ENCODE measurements at places on chromosomes 2 and 18. TPM values are rescaled to one million over a fixed set of nuclear protein-coding genes. Genes with fewer than 3 reads are reported as not detected.

The NPC1 gene
- total RNA-seq = 49.3 TPM

The CD8B2 gene
- total RNA-seq = not detected

The HOXD13 gene
- not detected for total RNA-seq

- peak; percentile 35 for ATAC-seq
These were observed 447 bp downstream of the RETSAT start for GRCh38 chr2:85353876-85354285.

GRCh38 chr2:177429688-177430325, 37.2 kb downstream of the AGPS start:
- no peak for ATAC-seq

DNA sequence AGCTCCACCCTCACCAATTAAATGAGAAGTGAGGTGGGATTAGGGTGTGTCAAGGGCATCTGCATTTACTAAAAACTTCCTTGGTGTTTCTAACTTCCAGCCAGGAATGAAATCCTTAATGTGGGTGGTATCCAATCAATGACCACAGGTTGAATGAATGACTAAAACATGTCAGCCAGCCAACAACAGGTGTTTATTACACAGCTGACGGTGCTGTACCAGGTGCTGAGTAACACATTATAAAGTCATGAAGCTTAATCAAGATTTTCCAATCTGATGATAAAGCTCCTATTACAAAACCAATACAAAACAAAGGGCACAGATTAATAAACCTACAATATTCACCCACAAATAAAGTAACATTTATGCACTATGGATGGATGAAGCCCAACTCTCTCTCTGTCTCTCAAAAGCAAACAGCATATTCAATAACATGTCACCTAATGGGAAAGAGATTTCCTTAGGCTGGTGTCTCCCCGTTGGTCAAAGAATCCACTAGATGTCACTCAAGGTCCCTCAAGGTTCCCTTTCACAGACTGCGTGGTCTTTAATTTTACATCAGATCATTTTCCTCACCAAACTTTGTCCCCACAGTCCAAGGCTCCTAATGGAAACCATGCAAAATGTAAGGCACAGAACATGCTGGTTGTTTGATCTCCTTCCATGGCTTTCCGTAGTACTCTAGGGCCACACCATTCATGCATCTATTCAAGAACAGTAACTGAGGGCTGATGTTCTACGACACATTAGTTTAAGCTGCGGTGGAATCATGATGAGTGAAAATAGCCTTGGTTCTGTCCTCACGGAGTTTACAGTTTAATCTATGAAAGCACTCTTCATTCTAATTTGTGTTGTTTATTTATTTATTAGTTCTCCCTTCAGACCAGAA, 6.4 kb upstream of the PTPN4 start:
- peak; percentile 29 for ATAC-seq

- ATAC-seq = no peak
These were observed 1395.8 kb downstream of the LRP1B start for GRCh38 chr2:140734992-140735391.
